ENCODE measurements at places on chromosomes 2 and 18.

GRCh38 chr2:169237939-169238338 lies 124.4 kb downstream of the LRP2 start:
- DNase-seq = no peak

DNA sequence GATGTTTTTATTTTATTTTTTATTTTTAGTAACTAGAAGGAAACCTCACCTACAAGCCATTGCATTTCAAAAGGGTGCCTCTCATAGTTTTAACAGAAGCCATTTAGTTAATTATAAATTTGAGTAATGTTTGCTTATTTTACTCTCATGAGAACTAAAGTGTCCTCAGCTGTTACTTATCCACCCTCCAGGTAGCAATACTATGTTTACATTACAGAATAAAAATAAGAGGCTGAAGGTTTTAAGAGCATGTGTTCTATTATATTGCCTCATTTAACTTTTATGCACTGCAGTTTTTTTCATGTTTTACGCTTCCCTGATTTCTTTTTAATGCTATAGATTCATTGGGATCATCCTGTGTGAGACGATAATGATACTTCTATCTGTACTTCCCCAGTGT lies 235.5 kb downstream of the THSD7B start:
- DNase-seq = no peak

GRCh38 chr2:11629851-11630250 lies 40.1 kb downstream of the NTSR2 start:
- no peak for DNase-seq

GRCh38 chr18:53946594-53946993 lies 277.9 kb downstream of the MBD2 start:
- DNase-seq = no peak

GRCh38 chr2:158907926-158908456 lies 60.4 kb upstream of the TANC1 start:
- no peak for DNase-seq
